Gastroesophageal sphincter (tissue), 4 donors: ENCODE measurements at places on chromosomes 1 and 21.

DNA sequence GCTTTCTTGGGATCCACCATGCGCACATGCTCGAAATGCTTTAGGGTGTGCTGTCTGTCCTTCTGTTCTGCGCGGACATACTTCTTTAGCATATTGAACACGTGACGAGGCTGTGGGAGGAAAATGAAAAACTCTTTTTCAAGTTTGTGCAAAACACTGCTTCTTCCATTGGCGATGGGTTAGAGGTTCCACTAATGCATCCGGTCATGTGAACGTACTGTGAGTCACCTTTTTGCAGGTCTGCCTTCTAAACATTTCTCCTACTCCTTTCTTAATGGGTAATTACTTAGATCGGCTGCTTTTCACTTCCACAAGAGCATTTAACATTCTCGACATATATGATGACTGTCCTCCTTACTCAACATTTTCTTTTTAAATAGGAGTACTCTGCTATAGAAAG lies 214.9 kb downstream of the APP start:
- ATAC-seq = no peak

DNA sequence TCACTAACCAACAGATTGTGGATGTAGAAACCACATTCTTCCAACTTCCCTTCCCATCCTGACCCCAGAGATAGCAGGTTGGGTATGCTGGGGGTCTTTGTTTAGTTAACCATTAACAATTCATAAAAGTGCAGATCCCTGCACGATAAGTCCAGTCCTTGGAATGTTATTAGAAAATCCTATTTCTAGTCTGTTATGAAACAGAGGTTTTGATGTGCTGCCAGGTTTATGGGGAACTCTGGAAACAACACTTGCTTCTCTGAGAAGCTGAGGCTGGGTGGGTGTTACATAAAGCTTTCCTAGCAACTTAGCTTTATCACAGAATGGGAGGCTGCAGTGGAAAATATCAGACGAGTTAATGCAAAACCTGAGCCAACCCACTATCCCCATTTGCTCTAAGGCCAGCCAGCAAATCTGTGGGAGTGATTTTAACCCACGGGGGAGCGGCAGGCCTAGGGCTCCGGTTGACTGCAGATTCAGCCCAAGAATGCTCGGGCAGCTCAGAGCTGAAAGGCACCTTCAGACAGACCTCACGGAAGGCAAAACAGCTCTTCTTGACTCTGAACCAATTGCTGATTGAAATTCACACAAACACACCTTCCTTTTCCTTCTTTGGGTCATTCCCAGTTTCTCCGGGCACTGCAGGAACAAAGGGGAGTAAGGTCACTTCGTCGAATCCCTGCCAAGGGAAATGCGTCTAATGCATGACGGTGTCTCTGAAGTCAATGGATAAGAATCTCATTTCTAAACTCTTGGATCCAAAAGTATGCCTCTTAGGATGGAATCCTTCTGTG lies 111.7 kb upstream of the IRF2BP2 start:
- peak; percentile 34 for ATAC-seq

DNA sequence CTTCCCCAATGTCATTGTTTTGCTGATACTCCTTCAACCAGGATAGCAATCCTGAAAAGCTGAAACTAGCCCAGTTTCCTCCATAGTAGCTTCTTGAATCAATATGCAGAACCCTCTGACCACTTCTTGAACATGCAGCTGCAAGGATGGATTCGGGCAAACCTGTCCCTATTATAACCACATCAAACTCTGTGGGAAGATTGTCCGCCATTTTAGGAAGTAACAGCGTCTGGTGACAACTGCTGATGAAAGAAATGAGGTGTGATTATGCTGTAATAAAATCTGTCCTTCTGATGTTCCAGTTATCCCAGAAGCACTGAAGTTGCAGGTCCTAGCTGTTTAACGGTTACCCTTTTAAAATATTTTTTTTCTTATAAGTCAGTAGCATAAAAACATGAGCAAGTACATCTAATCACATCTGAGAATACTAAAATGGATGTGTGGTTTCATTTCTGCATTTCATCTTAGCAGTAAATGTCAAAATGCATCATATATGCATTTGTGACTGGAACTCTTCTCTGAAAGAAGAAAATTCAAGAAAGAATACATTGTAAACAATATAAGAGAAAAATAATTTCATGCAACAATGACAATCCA lies 4.5 kb downstream of the CHML start:
- no peak for ATAC-seq

- no peak for ATAC-seq
These were observed 38.4 kb upstream of the ZNF281 start for GRCh38 chr1:200448034-200448762.

GRCh38 chr1:217369271-217369981 lies 261.5 kb downstream of the GPATCH2 start:
- ATAC-seq = no peak

GRCh38 chr21:35026617-35027562 lies 22.2 kb downstream of the RUNX1 start:
- peak; percentile 28 for ATAC-seq

DNA sequence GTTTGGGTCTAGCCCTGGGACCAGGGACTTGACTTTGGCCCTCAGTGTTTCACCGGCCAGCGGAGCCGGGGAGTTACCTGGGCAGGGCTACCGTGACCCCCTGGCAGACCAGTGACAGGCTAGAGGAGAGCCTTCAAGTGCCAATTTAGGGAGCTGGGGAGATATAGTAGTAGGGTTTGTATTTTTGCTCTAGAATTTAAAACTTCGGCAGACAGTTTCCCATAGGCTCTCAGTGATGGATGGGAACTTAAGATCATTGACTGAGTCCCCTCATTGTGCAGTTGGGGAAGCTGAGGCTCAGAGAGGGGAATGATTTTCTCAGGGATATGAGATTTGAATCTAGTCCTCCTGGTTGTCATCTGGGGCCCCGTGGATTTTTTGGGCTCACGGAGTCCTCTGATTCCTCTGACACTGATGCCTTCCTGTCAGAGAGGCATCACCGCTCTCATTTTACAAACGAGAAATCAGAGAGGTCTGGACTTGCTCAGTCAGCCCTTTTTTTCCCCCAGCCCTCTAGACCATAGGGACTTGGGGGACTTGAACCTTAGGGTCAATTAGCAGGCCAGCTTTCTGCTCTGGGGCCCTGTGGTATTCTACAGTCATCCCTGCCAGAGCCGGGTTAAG lies 58.3 kb upstream of the ACOT11 start:
- ATAC-seq = no peak

DNA sequence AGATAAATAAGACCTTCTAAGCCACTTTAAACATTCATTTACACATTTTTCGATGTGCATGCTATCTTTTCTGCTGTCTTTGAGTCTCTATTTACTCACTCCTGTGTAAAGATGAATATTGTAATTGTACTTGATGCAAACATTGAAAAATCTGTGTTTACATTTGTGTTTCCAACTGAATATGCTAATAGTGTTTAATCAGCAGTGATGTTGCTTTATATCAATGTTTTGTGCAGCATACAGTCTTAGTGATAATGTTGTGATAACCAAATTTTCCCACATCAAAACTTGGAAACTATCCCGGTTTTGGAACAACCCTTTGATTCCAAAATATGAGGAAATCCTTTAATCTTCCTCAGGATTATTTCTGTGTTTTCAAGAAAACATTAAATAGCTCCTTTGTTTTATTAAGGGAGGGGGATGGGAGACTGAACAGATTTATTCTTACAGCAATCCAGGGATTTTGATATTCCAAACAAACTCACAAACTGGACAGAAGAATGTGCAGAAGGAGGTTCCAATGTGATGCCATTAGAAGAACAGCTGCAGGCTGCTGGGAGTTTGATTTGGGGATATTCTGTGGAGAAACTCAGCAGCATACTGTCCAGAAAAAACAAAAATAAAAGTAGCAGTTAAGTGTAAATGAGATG lies 248.0 kb downstream of the S1PR1 start:
- ATAC-seq = no peak
